Muscle of leg (tissue), 16 donors: ENCODE measurements at places on chromosomes 7 and 10.

DNA sequence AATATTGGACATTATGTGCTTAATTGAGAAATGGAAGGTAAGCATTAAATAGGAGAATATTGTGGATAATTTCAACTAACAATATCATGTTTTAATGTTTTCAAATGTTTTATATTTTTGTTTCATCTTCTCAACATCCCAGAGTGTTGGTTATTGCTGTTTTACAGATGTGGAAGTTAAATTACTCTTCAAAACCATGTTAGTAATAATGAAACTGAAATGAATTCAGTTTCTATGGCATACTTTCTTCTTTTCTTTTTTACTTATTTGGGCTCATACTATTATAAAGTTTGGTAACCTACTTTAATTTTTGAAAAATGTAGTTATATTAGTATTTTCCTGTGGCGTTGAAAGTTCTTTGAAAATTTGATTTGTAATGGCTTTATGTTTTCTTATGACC is 4.2 kb downstream of the GLRX3 start:
- DNase-seq, result no peak

- DNase-seq, result no peak
Measured at GRCh38 chr7:66500087-66500486, 128.6 kb upstream of the KCTD7 start.

GRCh38 chr10:31939797-31940708 is 11.4 kb upstream of the ARHGAP12 start:
- DNase-seq, result no peak

DNA sequence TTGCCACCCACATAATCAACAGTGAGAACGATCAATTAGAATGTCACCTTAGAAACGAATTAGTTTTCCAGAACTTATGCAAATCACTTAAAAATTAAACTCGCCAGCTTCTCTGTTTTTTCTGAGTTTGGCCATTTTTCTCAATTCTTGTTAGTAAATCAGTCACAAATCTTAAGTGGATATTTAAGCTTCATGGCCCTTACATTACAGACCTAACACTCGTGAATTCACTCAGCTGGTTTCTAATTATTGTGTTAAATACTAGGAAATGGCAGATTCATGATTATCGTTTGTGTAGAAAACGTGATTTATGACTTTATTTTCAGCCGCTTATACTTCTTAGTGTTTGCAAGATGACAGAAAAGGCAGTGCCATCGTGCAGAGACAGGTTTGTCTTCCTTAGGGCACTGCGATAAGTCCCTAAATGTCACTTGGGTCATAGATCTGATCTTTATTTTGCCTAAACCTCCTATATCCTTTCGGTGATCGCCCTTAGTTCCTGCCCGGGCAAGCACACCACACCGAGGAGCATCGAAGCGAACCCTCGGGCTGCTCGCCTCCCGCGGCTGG is 587 bp upstream of the CELF2 start:
- DNase-seq, result no peak

DNA sequence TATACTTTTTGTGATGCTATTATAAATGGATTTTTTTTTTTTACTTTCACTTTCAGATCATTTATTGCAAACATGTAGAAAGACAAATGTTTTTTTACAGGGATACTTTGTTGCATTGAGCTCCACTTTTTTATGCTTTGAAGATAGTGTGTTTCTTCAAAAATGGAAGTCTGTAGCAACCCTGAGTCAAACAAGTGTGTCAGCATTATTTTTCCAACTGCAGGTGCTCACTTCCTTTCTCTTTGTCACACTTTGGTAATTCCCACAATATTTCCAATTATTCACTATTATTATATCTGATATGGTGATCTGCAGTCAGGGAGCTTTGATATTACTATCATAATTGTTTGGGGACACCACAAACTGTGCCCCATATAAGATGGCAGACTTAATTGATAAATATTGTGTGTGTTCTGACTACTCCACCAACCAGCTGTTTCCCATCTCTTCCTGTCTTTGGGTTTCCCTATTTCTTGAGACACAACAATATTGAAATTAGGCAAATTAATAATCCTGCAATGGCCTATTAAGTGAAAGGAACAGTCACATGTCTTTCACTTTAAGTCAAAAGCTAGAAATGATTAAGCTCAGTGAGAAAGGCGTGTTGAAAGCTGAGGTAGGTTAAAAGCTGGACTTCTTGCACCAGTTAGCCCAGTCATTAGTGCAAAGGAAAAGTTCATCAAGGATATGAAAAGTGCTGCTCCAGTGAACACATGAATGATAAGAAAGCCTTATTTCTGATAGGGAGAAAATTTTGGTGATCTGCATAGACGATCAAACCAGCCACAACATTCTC is 231.3 kb upstream of the SH2B2 start:
- DNase-seq, result no peak
